ENCODE measurements at places on chromosomes 5 and 9.

GRCh38 chr9:89993678-89994630 is 389.1 kb downstream of the GADD45G start:
- DNase-seq: no peak

DNA sequence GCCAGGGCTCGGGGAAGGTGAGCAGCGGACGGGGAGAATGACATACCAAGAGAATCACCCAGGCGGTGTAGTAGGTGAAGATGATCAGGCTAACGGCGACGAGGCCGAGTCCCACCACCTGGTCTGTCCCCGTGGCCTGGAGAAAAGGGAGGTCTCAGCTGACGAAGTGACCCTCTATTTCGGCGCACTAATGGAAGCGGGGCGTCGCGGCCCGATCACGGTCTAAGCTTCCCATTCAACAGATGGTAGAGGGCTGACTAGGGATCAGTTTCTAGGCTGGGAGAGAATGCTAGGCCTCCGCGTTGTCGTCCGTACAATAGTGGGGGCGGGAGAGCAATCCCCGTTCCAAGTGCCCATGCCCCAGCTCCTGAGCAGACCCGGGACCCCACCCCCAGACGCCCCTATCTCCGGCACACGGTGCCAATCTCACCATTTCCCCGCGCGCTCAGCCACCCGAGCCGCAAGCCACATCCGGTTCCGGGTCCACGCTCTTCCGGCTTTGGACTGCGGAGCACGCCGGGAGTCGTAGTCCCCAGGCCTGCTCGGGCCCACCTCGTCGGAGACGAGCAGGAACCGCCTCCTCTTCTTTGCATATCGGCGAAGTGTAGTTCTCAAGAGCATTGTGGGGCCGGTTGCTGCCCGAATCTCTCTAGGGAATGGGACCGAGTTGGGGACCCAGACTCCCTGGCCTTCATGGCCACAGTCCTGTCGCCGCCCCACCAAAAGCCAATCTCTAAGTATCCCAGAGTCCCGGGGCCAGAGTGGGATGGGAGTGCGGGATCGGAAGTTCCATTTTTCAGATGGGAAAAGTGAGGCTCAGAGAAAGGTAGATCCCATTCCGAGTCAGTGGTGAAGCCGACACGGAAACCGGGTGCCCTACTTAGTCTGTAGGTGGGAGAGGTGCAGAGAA is at the start of gene DPM2:
Gene DPM2, minus strand, starts transcription at position 467 of the 910 bp plus-strand sequence. Its CDS starts 34 bp downstream, at position 433.
- no peak for DNase-seq

- DNase-seq: no peak
Observed at GRCh38 chr5:54361691-54362411, 51.5 kb upstream of the ARL15 start.

DNA sequence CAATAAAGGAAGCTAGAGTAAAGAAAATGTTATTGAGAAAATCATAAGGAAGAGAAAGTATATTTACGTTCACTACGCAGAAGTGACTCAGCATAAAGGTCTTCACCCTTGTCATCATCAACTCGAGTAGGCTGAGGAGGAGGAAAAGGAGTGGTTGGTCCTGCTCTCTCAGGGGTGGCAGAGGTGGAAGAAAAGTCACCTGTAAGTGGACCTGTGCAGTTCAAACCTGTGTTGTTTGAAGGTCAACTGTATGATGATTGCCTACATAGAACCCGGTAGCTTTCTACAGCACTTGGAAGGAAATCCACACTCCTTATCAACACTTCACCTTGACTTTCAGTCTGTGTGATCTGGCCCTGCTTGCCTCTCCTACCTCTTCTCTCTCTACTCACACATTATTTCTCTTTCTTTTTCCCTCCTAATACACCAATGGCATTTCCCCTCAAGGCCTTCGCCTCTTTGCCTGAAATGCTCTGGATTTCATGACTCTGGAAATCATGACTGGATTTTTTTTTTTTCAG is 109.3 kb upstream of the CPEB4 start:
- no peak for DNase-seq

DNA sequence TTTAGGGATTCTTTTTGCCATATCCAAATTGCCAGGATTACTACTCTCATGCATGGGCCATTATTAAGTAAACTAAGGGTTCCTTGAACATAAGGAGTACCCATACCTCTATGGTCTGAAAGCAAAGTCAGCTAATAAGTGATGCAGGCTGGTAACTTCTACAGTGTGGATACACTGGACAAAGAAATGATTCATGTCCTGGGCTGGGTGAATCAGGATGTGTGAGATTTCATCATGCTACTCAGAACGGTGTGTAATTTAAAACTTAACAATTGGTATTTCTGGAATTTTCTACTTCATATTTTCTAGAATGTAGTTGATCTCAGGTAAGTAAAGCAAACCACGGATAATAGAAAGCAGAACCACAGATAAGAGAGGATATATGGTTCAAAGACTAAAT is 428.8 kb downstream of the CHSY3 start:
- peak; percentile 25 for DNase-seq

DNA sequence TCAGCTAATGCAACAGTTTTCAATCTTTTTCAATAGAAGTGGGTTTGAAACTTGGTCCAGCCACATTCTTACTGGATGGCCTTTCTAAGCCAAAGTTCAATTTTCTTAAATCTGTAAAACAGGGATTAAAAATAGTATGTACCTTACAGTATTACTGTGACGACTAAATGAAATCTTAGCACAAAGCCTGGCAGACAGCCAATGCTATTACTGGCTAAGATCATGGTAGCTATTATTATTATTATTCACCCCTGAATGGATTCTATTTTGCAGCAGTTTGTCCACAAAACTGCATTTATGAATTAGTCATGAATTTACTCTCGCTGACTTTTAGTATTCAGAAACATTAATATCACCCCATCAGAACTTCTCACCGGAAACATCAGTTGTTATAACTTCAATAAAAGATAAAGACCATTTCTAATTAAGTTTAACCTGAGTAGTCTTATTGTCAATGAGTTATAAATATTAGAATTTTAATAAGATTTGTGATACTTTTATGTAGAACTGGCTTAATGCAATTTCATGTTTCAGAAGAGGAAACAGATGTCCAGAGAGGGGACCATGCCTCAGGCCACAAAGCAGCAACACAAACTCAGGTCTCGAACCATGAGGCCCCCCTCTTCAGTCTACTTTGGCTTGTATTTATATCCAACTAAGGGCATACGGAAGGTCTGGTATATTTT is 468.2 kb downstream of the ARHGEF28 start:
- DNase-seq: no peak

- no peak for DNase-seq
Observed at GRCh38 chr5:127660047-127660733, 11.3 kb downstream of the CTXN3 start.

DNA sequence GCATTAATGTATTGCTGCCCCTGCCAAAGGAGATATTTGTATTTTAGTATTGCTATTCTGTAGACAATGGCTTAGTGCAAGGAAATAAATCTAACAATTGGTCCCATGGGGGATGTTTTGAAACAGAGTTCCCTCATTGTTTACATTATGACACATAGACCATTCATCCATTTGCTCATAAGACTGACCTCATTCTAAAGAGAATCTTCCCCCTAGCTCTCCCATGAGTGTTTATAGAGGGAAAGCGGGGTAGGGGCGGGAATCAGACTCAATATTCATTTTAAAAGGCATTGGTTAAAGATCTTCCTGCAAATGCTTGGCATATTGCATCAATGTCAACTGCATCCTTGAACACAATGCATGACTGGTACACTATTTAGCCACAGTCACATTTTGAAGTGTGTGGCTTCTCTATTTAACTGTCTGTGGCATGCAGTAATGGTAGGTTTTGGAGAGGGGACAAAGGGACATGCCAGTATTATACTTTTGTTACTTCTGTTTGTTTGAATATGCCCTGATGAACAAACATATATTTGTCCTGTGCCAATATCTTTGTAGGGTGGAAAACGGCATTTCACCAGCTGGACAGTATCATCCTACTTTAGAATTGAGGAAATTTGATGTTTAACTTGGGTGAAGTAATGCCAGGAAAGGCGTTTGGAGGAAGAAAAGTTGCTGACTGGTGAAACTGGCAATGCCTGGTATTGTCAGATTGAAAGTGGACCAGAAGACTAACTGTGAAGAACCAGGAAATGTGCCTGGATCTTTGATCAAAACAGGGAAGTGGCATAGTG is 84.1 kb upstream of the MEGF10 start:
- peak; percentile 40 for DNase-seq

GRCh38 chr5:16936989-16937438 is 926 bp upstream of the MYO10 start:
- no peak for DNase-seq

- DNase-seq: no peak
Observed at GRCh38 chr5:35012796-35013195, 35.0 kb downstream of the AGXT2 start.

GRCh38 chr5:141780240-141780951 is 97.8 kb downstream of the PCDH1 start:
- DNase-seq: no peak

DNA sequence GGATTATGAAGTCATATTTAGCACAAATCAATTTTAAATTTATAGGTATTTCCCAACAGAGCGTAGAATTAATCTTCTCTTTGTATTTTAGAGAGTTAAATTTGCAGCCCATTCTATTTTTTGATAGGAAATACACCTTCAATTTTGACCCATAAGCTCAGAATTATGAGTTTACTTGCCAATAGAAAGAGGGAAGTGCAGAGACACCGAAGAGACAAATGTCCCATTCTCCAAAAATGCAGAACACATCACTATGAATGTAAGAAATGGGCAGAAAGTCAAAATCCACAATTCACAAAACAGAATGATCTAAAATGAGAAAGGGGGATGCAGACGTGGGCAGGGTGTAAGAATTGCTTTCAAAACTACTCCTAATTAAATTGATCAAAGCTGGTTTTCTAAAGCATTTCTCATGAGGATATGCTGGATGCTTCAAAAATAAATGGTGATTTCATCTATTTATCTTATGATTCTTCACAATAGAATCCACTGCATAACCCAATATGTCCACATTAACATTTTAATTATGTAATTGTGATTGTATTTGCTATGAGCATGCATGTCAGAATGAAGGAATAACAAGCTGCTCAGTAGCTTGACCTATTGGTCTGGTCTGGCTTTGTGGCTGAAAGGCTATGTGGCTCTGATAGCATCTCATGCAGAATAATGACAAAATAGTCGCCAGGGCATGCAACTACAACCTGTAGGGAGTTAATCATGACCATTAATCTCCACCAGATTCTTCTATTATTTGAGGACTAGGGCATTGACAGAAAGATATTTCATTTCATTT is 550.1 kb upstream of the CDH18 start:
- DNase-seq: no peak

DNA sequence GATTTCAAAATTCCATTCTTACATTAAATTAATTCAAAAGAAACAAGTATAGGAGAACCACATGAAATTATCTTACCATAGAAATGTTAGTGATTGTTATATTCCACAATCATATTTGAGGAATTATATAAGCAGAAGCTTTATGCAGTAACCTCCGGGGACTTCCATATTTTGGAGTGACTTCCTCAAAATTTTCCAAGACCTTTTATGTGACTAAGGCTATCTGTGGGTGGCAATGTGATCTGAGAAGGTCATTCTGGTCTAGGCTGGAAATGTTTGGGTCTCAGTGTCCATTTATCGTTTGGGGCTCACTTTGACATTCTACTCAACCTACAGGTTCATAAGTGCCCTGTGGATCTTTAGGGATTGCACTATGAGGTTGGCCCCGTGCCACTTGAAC is 776.6 kb downstream of the CDH12 start:
- DNase-seq: no peak

DNA sequence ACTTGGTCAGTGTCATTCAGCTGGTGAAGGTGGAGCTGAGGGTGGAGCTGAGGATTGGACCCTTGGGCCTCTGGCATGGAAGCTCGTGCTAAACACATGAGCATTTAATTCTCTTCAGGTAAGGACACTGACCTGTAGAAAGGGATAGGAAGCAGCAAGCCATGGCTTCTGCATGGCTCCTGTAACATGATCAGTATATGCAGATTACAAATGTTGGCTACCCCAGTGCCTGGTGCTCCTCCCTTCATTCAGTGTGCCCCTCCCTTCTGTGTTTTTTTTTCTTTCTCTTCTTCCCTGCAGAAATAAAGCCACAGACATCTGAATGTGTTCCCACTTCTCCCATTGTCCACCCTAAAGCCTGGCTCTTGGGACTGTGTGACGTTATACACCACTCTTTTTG is 52.9 kb downstream of the ARHGAP26 start:
- DNase-seq: no peak

DNA sequence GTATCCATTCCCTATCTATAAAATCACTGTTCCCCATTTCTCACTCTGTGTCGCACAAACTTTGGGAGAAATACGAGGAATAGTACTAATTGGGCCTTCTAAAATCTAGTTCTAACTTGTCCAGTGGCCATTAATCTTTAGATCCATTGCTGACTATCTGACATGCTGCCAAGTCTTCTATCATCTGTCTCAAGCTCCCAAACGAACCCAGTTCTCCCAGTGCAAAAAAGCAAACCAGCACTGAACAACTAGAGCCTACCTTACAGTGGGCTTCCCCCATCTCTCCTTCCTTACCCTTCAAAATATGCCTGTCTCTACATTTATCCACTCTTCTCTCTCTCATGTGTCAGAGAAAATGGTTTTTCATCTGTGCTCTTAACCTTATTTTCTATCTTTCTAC is 3.2 kb upstream of the SPINK7 start:
- DNase-seq: no peak

- DNase-seq: no peak
Observed at GRCh38 chr5:121264605-121265004, 587.1 kb upstream of the FTMT start.

GRCh38 chr5:57681942-57682341 is 199.3 kb upstream of the ACTBL2 start:
- DNase-seq: peak; percentile 48

DNA sequence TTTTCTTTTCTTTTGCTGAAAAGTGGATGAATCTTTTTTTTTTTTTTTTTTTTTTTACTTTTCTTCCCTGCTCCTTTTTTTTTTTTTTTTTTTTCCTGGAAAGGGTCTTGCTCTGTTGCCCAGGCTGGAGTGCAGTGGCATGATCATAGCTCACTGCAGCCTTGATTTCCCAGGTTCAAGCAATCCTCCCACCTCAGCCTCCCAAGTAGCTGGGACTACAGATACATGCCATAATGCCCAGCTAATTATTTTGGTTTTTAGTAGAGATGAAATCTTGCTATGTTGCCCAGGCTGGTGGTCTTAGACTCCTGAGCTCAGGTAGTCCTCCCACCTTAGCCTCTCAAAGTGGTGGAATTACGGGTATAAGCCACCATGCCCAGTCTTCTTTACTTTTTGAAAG is 20.9 kb downstream of the HSD17B4 start:
- no peak for DNase-seq

DNA sequence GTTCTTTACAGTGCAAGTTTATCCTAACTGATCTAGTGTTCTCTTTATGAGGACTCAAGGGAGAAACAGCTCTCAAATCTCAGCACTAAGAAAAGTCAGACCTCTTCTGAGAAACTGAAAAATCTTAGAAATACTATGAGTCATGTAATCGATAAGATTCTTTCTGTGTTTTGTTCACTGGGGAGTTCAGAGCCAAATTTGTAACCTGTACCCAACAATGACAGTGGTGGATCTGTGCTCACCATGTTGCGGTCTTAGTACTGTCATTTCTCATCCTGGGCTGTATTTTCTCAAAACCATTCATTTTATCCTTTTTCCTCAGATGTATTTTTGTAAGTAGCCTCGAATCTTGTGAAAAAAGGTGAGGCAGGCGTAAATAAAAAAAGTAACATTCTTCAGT is 146.4 kb downstream of the ACER2 start:
- DNase-seq: no peak
